ENCODE measurements at places on chromosomes 1 and 21.

- DNase-seq: no peak
Measured at GRCh38 chr21:28385845-28386244, 606.8 kb downstream of the LTN1 start.

DNA sequence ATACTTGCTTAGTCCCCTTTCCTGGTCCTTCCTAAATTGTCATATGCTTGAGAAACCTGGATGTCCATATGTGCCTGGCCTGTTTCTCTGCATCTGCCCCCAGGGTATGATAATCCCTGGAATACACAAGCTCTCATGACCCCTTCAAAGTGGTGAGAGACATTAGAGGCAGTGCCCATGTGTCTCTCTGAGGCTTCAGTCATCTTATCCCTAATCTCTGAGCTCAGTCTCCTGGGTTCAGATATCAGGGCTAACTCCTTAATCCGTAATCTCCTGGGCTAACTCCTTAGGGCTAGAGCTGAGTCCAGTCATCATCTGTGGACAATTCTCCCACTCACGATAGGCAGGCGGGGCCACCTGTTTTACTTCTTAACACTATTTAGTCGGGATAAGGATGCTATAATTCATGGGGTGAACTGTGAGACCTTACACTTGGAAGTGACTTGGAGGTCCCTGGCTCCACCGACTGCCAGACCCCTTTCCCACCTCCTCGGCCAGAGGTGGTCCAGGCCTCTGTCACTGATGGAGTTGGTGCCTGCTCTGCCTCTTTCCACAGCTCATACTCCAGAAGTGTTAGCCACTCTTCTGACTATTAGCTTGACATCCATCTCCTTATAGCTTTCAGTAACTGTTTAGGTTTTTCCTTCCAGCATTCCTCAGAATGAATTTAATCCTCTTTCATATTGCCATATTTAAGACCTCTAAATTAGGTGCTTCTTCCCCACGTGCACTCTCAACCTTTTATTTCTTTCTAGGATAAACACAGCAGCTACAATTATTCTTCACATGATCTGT lies 22.7 kb downstream of the CCN1 start:
- no peak for DNase-seq

GRCh38 chr21:41628256-41628655 lies 120.3 kb upstream of the TMPRSS2 start:
- no peak for DNase-seq

DNA sequence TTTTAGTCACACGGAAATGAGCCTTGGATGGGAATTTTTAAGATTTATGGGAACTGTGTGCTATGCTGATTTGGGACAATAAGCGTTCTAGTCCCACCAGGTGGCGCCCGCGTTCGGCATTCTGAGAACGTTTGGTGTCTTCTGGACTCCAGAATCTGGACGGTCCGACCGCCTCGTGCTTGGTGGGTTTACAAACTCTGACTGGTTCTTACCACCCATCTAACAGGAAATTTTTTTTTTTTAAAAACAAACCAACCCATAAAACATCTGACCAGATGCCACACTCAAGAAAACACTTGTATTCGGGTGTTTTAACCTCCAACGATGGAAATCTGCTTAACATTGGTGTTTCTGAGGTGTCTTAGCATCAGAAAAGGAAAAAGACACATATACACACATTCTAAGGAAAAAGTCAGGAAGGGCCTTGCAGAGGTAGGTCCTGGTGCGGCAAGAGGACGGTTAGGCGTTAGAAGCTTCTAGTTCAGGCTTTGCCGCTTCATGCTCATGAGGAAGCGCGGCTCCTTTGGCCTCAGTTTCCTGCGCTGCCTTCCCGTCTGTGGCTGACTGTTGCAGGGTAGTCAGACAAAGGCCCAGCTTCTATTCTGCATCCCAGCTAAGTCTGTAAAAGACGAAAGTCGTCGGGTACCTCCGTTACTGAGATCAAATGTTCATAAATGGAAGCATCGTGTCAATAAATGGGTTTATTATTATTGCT lies 814 bp upstream of the DYRK3 start:
- peak; percentile 29 for DNase-seq

GRCh38 chr1:115764541-115764940 lies 4.0 kb downstream of the CASQ2 start:
- DNase-seq: no peak

DNA sequence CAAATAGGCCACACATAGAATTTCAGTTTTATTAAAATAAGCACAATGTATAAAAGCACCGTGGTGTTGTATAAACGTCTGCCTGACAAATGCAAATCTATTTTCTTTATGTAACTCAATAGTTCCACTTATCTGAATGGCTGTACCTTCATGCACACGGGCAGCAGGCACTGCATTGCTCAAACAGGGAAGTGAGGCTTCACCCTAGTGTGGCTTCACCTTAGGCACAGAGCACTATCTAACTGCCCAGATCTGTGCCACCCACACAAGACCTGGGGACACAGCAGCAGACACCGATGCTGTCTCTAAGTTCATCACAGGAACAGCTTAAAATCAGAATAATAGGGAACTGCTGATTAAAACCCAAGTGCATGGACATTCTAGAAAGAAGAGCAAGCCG lies 6.0 kb upstream of the KNCN start:
- no peak for DNase-seq

DNA sequence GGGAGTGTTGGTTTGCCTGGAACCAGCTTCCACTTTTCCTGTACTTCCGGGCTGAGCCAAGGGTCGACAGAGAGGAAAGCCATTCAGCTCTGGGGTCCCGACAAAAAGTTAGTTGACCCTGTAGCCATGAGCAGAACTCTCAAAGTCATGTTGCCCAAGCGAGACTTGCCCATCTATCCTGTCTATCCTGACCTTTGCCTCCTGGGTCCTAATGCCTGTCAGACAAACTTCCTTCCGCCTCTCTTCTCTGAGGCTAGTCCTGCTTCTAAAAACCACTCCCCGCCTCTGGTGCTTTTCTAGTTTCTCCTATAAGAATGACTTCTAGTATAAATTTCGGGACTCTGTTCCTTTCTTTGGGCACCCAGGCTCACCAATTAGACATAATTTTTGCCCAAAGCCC lies 7.7 kb upstream of the PCP4L1 start:
- no peak for DNase-seq

- no peak for DNase-seq
Measured at GRCh38 chr1:234044079-234044478, 139.6 kb downstream of the SLC35F3 start.

- DNase-seq: no peak
Measured at GRCh38 chr1:4805987-4806386, 151.6 kb downstream of the AJAP1 start.

GRCh38 chr1:58845942-58846341 lies 62.1 kb upstream of the JUN start:
- DNase-seq: no peak

GRCh38 chr1:119186471-119186870 lies 46.0 kb upstream of the WARS2 start:
- DNase-seq: no peak

DNA sequence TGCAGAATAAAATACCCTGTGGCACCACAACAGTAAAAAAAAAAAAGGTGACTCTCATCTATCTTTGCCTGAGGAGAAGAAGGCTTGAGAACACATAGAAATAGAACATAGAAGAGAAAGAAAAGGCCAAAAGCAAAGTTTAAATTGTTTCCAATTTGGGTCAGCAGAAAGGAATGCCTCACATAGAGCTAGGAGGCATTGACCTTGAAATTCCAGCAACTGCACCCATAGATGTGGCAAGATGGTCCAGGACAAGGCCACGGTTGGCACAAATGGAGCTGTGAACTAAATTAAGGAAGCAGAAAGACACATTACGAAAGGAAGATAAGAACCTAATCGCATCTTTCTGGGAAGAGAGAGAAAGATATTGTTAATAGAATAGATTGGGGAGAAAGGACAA lies 588.3 kb downstream of the LMO4 start:
- no peak for DNase-seq

- no peak for DNase-seq
Measured at GRCh38 chr1:175404177-175404576, 211.6 kb upstream of the KIAA0040 start.

GRCh38 chr1:64878931-64879611 lies 87.3 kb downstream of the JAK1 start:
- no peak for DNase-seq

- no peak for DNase-seq
Measured at GRCh38 chr1:2498648-2499047, 22.6 kb downstream of the PLCH2 start.

GRCh38 chr1:220966041-220966440 lies 86.8 kb downstream of the HLX start:
- no peak for DNase-seq

GRCh38 chr1:23273450-23274133 lies 56.3 kb upstream of the HTR1D start:
- no peak for DNase-seq

- DNase-seq: no peak
Measured at GRCh38 chr1:56266359-56266758, 313.0 kb downstream of the PLPP3 start.

DNA sequence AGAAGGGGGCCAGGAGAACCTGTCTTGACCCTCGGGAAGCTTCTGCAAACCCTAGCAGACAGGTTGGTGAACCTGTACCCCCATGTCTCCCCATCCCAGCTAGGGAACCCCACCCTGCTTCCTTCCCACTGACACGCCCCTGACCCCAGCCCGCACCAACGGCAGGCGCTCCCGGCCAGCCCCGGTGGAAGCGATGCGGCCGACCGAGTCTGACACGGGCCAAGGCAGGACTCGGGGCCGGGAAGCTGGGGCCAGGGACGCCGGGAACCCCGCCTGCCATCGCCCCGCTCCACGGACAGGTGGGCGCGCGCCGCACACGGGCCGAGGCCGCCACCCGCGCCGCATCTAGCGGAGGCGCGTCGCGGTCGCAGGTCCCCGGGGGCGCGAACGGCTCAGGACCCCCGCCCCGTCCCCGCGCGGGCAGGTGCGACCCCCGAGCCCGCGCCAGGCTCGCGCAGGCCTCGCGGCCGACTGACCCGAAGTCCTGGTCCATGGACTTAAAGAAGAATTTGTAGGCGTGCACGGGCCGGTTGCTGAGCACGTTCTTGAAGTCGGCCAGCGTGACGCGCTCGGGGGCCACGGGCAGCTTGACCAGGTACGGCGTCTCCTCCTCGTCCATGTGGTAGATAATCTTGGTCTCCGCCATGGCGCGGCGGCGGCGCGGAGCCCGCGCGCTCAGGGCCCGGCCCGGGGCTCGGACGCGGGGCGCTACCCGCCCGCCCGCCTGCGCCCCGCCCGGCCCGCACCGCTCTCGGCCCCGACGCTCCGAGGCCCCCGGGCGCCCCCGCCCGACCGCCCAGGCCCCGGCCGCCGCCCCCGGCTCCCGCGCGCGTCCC lies 580 bp downstream of the DVL1 start:
- DNase-seq: no peak

DNA sequence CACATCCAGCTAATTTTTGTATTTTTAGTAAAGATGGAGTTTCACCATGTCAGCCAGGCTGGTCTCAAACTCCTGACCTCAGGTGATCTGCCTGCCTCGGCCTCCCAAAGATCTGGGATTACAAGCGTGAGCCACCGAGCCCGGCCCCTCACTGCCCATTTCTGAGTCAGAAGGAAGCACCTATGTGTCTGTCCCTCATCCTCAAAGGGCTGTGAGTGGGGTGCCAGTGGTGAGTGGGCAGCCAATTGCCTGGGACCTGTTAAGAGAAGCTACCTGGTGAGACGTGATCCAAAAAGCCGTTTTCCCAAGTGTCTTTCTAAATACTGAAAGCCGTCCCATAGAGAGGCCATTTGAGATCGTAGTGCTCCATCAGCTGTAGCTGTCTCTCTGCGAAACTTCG lies 27.1 kb upstream of the PDXK start:
- no peak for DNase-seq

GRCh38 chr1:190747704-190748103 lies 270.0 kb upstream of the BRINP3 start:
- no peak for DNase-seq

GRCh38 chr1:204299814-204300365 lies 59.8 kb downstream of the PLEKHA6 start:
- no peak for DNase-seq

DNA sequence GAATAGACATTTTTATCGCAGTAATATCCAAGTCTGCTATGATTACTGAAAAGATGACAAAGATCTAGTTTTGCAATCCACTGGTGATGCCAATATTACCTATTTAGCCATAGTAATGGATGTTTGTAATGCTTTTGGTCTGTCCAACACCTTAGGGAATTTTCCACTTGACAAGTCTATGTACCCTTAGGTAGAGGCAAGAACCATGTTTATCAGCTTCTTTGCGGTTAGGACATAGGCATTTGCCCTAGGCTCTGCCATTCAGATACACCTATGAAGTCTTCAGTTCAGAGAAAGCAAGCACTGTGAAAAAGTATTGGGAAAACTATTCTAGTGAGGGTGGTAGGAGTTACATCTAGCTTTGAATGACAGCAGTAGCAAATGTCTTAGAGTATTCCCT lies 40.2 kb upstream of the SLC35D1 start:
- no peak for DNase-seq

- DNase-seq: no peak
Measured at GRCh38 chr1:207134581-207134980, 30.5 kb downstream of the C4BPA start.

GRCh38 chr21:31741116-31741515 lies 9.2 kb upstream of the SCAF4 start:
- DNase-seq: no peak

GRCh38 chr1:228494970-228495853 lies 8.0 kb downstream of the RNF187 start:
- no peak for DNase-seq

DNA sequence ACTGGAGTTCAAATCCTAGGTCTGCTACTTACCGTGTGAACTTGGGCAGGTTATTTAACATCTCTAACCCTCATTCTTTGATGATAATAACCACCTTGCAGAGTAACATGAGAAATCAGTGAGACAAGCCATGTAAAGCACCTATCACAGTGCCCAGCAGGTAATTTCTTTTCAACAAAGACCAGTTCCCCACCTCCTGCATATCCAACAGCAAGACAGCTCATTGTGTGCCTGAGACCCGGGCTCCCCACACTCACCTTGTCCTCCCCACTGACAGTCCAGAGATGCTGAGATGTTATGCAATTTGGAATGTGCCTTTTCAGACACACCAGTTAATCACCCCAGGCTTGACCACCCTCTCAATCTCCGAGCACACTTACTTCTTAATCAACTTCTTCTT lies 367.6 kb upstream of the DAB1 start:
- no peak for DNase-seq

GRCh38 chr1:162145966-162146696 lies 76.6 kb downstream of the NOS1AP start:
- DNase-seq: no peak

DNA sequence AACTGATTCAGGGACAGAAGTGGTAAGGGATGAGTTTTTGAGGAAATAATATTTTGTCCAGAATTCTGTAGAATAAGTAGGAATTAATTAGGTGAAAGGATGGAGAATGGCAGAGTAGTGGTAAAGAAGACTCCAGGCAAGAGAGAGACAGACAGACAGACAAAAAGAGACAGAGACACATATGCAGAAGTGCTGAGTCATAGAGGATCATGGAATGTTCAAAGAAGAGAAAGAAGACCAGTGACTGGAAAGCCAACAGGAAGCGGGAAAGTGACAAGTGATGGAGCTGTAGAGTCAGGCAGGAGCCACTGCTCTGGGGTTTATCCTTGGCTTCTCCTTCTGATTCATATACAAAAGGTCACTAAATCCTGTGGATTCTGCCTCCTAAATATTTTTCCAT lies 85.9 kb downstream of the UROD start:
- no peak for DNase-seq
